ENCODE measurements at places on chromosomes 2 and 18.

- no peak for DNase-seq
Measured at GRCh38 chr2:143710879-143711278, 581.7 kb downstream of the ARHGAP15 start.

- no peak for DNase-seq
Measured at GRCh38 chr18:21112140-21112473, 494 bp upstream of the ROCK1 start.

- DNase-seq = no peak
Measured at GRCh38 chr2:202636213-202636513, 1.4 kb downstream of the FAM117B start.

- no peak for DNase-seq
Measured at GRCh38 chr2:201618744-201619662, 24.3 kb downstream of the TMEM237 start.
